Esophagus squamous epithelium (tissue), 5 donors: ENCODE measurements at places on chromosomes 12 and 14.
A peak's percentile ranks its signal among the peaks of the same experiment; 100 is the strongest.

- DNase-seq: no peak
Observed at GRCh38 chr12:113647048-113647447, 175.4 kb upstream of the LHX5 start.

DNA sequence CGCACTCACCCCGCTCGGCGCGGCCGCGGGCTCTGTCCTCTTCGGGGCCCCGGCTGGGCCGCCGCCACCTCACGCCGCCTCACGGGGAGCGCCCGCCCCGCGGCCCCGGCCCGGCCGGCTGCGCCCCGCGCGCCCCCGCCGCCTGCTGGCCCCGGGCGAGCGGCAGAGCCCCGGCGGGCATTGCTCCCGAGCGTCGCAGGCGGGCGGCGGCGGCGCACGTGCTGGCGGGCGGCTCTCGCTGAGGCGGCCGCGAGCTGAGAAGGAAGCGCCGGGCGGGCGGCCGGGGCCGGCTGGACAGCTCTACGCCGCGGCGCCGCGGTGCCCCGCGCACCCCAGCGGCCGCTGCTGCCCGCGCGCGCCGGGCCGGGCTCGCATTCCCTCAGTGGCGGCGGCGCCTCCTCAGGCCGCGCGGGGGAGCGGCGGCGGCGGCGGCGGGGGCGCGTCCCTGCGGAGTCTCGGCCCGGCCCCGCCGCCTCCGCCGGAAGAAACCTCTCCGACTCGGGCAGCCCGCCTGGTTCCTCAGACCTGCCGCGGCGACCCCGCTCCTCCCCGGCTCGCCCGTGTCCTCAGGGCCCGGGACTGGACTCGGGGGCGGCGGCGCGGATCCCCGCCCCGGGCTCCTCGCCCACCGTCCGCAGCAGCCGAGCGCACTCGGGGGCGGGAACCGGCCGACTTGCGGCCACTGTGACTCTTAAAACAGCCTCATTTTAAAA, at the start of gene PITPNM2:
TSS of gene PITPNM2 (minus strand) at position 347 of the 713 bp plus-strand sequence. CDS start 116,500 bp downstream, outside the sequence.
- no peak for DNase-seq

DNA sequence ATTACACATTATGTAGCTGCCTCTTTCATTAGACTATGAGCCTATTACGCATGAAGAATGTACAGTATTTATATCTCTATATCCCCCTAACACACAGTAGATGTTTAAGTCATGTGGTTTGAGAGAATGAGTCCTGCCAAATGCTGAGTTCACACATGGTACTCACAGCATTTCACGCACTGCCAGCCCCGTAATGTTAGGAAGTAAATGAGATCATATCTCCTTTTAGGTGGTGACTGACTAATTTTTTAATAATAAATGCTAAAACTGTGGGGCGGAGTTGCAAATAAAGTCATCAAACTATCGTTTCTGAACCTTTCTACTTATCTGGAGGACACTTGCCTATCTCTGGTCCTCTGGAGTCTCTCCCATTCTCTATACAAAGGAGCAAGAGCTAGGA, 343.8 kb downstream of the ADAMTS20 start:
- DNase-seq: no peak

- DNase-seq: no peak
Observed at GRCh38 chr14:57420986-57421385, 30.6 kb downstream of the NAA30 start.

DNA sequence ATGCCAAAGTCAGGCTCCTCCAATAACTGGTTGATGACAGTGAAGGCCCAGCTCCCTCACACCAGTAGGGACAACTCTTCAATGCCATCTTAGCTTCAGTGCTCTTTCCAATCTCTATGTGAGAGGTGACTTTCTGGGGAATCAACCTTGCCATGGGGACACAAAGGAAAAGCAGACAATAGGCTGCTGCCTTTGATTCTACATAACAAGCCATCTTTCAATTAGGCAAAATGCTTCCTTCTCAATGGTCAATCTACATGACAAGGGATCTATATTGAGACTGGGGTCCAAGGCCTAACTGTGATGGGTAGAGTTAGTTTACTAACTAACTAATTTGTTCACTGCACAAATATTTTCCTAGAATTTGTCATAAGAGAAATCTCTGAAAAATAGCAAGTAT, 1417.5 kb upstream of the SEL1L start:
- DNase-seq: no peak

DNA sequence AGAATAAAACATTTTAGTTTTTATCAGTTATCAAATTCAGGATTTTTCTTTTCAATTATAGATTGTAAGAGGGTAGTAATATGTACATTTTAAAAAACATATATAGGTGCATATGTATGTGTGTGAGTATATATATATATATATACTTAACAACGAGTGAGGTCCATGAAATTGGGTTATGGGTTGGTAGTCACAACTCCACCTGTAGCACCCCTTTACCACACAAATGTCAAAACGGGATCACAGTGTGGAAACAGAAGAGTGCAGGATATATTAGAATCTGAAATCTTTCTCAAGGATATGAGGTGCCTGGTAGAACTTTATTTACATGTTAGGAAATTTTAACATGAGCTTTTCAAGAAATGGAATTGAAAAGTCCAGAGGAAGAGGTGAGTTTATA, 31.3 kb downstream of the MIA2 start:
- DNase-seq: no peak

DNA sequence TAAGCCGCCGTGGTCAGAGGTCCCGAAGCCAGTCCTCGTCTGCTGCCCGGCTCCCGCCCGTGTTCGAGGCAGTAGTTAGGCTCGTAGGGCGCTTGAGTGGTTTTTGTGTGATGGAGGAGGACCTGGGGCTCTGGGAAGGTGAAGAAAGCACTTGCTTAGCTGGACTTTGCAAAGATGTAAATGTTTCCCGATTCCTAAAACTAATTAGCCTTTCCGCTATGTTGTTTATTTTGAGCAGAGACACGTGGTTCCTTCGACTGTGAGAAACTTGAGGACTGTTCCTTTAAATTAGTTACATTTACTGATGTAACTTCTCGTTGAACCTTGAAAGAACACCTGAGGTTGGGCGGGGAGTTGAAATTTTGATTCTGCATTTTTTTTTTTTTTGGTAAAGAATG, 33.9 kb downstream of the MIA2 start:
- DNase-seq: no peak

GRCh38 chr12:107801150-107801549, 26.6 kb downstream of the ASCL4 start:
- no peak for DNase-seq

DNA sequence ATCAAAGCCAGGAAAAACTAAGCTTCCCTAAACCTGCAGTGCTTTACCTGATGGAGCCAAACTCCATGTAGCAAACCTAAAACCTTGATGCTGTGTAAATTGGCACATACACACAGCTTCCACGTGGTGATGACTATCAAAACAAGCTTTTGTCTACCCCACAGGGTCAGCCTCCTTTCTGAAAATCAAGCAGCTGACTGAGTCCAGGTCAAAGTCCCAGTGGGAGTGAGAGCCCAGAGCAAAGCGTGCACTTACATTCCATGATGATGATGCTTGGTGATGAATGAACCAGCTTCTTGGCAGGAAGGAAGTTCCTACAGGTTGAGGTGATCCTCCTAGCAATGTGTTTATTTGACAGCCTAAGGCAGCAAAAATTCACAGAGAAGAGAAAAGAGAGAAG, 630.0 kb upstream of the TBX3 start:
- DNase-seq: no peak

DNA sequence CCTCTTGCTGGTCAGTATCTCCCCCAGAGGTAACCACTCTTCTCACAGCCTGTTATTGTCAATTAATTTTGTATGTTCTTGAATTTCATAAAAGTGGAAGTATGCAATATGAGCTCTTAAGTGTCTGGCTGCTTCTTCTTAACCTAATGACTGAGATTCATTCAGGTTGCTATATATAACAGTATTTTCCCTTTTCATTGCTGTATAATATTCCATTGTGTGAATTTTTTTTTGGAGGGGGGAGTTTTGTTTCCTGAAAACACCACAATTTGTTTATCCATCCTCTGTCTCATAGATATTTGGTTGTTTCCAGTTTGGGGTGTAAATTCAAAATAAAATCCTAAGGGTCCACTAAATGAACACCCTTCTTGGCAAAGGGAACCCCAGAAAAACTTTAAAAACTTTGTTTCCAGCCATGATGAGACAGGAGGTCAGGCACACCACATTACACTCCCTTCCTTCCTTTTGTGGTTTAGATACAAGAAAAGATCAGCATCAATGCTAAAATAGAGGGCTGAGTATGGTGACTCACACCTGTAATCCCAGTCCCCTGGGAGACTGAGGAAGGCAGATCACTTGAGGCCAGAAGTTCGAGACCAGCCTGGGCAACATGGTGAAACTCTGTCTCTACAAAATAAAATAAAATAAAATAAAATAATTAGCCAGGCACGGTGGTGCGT, 4.1 kb upstream of the DAO start:
- DNase-seq: no peak

DNA sequence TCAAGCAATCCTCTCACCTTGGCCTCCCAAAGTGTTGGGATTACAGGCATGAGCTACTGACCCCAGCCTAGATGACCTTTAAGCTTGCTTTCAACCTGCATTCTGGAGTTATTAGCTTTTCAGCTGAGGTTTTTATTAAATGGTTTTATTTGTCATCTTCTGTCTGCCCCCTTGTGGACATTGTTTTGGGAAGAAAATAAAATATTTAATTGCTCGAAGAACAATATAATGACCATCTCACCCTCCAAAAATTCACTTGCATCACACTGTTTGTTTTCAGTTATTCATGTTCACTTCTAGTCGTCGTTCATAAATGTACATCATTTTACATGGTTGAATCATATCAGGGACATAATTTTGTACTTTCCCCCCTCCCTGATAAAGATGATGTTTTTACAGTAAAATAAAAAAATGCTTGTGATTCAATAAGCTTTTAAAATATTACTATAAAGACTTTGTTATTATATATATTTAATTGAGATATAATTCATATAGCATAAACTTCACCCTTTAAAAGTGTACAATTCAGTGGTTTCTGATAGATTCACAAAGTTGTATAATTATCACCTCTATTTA, 10.1 kb upstream of the SPATS2 start:
- DNase-seq: no peak

DNA sequence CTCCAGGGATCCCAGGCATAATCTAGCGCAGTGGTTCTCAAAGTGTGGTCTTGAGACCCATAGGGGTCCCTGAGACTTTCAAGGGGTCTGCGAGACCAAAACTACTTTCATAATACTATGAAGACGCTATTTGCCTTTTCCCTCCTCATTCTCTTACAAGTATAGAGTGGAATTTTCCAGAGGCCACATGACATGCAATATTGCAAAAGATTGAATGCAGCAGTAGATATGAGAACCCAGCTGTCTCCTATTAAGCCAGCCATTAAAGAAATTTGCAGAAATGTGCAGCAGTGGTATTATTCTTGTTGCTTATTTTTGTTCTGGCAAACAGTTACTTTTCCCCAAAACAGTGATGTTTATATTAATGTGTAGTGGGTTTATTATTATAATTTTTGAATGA, 62.8 kb downstream of the VWF start:
- DNase-seq: no peak

- no peak for DNase-seq
Observed at GRCh38 chr14:85387181-85387580, 142.8 kb upstream of the FLRT2 start.

GRCh38 chr12:9372202-9372601, 164.0 kb upstream of the PZP start:
- DNase-seq: no peak

DNA sequence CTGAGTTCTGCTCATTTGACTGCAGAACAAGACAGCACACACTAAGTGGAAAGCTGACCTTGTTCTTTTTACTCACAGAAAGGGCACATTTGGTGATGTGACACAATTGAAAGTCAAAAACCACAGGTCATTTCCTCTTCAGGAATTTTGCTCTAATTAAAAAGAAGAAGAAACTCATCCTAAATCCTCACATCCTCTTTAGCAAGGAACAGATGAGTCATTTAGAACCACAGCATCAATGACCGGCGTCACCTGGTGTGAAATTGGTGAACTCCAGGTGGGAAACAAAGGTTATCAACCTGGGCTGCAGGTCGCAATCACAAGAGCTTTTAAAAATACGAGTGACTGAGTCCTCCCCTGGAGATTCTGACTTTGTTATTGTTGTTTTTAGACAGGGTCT, 2.9 kb upstream of the RNU6-8 start:
- DNase-seq: no peak

- no peak for DNase-seq
Observed at GRCh38 chr12:64687816-64688215, 71.4 kb downstream of the GNS start.

- no peak for DNase-seq
Observed at GRCh38 chr14:63204407-63205043, at the start of gene RHOJ. Gene RHOJ, plus strand, starts transcription at chr14:63204443. Its CDS starts 427 bp downstream, at chr14:63204870.

DNA sequence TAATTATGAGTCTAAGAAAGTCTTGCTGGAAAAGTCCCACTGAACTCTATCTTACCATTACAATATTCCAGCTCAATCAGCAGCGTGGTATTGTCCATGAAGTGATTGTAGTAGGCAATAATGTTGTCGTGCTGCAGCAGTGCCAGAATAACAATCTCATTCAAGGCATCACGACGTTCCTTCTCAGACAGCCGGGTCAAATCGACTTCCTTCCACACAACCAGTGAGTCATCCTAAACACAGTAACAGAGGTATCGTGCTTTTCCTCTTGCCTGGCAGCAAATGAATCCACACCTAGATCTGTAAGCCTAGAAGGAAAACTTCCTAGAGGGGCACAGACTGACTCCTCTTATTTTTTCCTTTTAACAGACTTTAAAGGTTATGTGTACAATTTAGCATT, 2.9 kb downstream of the NEK9 start:
- no peak for DNase-seq

GRCh38 chr14:57390806-57391516, 575 bp downstream of the NAA30 start:
- peak; percentile 41 for DNase-seq

DNA sequence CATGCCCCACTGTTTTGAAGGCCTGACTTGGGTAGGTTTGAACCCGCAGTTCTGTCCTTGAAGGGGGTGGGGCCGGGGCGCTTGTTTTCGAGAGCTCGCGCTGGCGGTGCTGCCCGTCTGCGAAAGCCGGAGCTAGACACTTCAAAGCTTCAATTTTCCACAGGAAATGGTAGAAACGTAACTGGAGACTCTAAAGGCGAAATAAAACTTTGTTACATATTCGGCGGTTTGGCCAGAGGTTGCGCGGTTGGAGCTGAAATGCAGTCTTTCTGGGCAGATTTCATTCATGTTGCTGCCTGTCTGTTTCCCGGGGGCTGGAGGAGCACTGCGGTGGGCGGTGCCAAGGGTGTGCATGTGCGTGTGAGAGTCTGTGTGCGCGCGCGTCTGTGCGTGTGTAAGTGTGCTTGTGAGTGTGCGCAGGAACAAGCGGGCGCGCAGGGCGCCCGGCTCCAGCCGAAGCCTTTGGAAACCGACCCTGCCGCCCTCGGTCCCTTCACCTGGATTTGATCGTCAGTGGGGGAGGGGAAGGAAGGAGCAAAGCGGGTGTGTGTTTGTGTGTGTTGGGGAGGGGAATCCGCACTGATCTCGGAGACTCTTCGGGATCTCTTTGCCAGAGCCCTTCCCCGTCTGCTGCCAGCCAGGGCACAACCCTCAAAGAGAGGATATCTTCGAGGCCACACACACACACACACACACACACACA, 227.7 kb upstream of the CRY1 start:
- DNase-seq: no peak

- no peak for DNase-seq
Observed at GRCh38 chr12:81596558-81596957, 162.6 kb downstream of the PPFIA2 start.
